Naive thymus-derived CD8-positive, alpha-beta T cell (primary cell): ENCODE measurements at places on chromosomes 5 and 9. TPM values are rescaled to one million over a fixed set of nuclear protein-coding genes. Genes with fewer than 3 reads are reported as not detected.

Gene TTC23L
- 0.69 TPM for total RNA-seq

Gene DNAH5
- not detected for total RNA-seq

Gene PTGES
- total RNA-seq: not detected

DNA sequence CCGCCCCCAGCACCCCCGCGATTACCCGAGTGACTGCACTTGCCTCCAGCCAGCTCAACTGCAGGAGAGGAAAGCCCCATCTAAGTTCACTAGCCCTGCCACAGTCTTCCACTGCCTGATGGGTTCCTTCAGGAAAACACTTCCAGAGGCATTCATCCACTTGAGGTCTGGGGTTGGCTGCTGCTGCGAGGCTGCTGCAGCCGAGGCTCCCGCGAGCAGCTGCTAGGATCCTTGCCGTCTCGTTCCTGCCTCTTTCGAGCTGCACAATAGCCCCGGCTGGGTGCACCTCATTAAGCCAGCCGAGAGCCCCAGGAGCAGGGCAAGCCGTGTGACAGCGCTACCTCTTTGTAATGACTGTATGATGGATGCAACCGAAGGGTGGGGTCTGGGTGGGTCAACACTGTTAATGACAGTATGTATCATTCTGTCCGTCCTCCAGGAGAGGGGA, 24.2 kb upstream of the ELAVL2 start:
- DNase-seq: no peak
- peaks cover 15% of the 10 kb centered on the region for H3K27me3 ChIP-seq
- no peak overlapping the region for H3K4me3 ChIP-seq
- H3K27ac ChIP-seq: no peak overlapping the region

- no peaks in the 10 kb centered on the region for H3K36me3 ChIP-seq
- H3K27me3 ChIP-seq: peaks cover 5% of the 10 kb centered on the region
- no peak for DNase-seq
- no peak overlapping the region for H3K4me3 ChIP-seq
Observed at GRCh38 chr5:4855036-4855435, 285.1 kb upstream of the ADAMTS16 start.

DNA sequence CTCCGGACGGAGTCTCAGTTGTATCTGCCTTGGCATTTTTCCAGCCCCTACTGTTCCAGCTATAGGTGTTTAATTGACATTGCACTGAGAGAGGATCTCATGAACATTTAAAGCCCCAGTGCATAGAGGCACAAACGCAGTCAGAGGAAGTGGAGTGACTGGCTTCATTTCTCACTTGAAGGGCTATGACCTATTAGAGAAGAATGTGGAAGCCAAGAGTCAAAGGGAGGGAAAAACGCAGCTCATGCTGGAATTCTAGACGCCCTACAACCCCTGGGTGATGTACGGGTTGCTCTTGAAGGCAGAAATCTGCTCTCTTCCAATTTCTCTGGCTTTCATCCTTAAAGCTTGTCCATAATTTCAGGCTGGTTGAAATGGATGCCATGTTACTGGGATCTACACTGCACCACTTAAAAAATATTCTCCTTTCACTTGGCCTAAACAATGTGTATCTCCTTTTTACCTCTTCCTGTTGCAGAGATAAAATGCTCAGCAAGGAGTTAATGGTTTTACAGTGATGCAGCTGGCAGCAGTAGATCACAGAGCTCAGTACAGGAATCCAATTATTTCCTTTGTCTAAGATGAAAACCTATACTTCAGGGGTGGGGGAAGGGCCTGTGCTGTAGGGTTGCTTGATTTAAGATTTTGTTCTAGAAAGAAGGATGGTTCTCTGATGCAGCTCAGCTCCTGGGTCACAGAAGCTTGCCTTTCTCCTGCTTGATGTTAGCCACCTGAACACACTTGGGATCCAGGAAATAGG, 61.8 kb upstream of the MAMDC2 start:
- H3K36me3 ChIP-seq: no peaks in the 10 kb centered on the region
- H3K4me1 ChIP-seq: no peaks in the 10 kb centered on the region
- DNase-seq: no peak
- no peak overlapping the region for H3K4me3 ChIP-seq
- peaks cover 5% of the 10 kb centered on the region for H3K27me3 ChIP-seq

GRCh38 chr5:95959051-95959887, 2.4 kb downstream of the ELL2 start:
- peak overlapping the region; percentile 95 for H3K4me3 ChIP-seq
- H3K27me3 ChIP-seq: no peaks in the 10 kb centered on the region
- no peak overlapping the region for H3K27ac ChIP-seq
- peaks cover 50% of the 10 kb centered on the region for H3K4me1 ChIP-seq

- no peak overlapping the region for H3K27ac ChIP-seq
- no peak for DNase-seq
- no peaks in the 10 kb centered on the region for H3K36me3 ChIP-seq
- no peaks in the 10 kb centered on the region for H3K27me3 ChIP-seq
Observed at GRCh38 chr9:250625-251024, 36.0 kb downstream of the DOCK8 start.

Gene PCDHB11
- not detected for total RNA-seq

- H3K4me3 ChIP-seq: no peak overlapping the region
- H3K36me3 ChIP-seq: peaks cover 5% of the 10 kb centered on the region
- no peak overlapping the region for H3K27ac ChIP-seq
Observed at GRCh38 chr9:1977026-1977425, 38.1 kb upstream of the SMARCA2 start.

DNA sequence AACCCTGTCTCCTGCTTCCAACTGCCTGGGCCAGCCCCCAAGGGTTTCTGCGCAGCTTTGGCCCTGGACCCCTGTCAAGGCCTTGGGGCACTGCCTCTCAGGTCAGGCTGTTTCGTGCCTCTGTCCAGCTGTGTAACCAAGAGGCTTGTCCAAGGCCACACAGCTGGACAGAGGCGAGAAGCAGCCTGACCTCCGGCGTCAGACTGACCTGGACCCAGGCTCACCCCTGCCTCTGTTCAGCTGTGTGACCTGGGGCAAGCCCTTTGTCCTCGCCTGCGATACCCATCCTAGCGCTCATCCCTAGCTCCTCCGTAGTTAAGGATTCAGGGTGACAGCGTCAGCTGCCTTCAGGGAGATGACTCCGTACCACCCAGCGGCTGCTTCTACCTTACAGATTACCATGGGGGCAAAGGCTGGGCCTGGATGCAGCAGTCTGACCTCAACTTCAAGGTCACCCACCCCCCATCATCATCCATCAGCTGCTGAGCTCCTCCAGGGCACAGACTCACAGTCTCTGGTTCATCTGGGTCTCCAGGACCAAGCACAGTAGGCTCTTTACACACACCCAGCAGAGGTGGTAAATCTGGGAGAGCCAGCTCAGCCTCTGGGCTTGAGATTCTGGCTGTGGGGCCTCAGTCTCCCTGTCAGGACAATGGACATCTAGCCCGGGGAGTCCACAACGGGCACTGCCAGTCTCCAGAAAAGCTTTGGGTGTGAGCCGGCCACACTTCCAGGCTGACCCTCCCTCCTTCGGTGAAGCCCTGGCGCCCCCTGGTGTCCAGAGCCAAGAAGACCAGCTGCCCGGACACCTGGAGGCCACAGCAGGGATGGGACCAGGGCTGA, 7.9 kb downstream of the AK1 start:
- H3K4me3 ChIP-seq: no peak overlapping the region
- H3K4me1 ChIP-seq: peaks cover 18% of the 10 kb centered on the region
- H3K27me3 ChIP-seq: no peaks in the 10 kb centered on the region
- peaks cover 2% of the 10 kb centered on the region for H3K36me3 ChIP-seq
- H3K27ac ChIP-seq: peak overlapping the region; percentile 46

Gene OR1L8
- not detected for total RNA-seq

DNA sequence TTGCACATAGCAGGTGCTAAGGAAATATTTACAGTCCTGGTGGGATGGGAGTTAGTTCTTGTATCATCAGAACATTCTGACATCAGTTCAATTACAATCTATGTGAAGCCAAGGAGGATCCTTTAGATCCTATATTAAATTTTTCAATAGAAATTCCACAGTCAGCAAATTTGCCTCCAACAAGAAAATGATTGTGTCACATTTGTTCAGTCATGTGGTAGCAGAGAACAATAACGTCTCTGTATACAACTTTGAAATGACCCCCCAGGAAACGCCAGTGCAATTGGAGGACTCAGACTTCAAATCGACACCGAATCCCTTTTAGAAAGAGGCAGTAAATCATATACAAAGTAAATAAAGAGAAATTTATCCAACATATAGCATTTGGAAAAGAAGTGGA, 392.1 kb downstream of the DTWD2 start:
- no peak overlapping the region for H3K4me3 ChIP-seq
- no peak for DNase-seq
- no peaks in the 10 kb centered on the region for H3K36me3 ChIP-seq
- H3K27me3 ChIP-seq: no peaks in the 10 kb centered on the region
- H3K27ac ChIP-seq: no peak overlapping the region

Gene ZNF454
- 0.33 TPM for total RNA-seq

DNA sequence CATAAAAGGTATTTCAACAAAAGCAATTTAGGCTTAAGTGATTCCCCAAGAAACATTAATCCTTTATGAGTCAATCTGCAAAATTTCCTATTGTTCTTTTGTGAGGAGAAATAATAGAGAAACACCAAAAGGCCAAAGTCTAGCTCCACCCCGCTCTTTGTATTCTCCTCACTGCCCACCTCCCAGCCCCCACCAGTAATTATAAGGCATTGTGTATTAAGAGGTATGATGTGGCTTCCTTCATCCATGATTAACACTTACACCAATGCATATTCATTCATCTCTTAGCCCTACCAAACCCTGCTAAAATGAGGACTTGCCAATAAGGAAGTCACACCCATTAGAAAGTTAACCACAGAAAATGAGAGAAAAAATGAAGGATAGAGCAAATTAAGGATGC, 105.3 kb upstream of the SPATA31D4 start:
- H3K27me3 ChIP-seq: no peaks in the 10 kb centered on the region
- no peak overlapping the region for H3K4me3 ChIP-seq
- no peaks in the 10 kb centered on the region for H3K4me1 ChIP-seq
- DNase-seq: no peak
- no peak overlapping the region for H3K27ac ChIP-seq

- H3K27me3 ChIP-seq: no peaks in the 10 kb centered on the region
- no peak overlapping the region for H3K27ac ChIP-seq
- peaks cover 53% of the 10 kb centered on the region for H3K4me1 ChIP-seq
- peaks cover 11% of the 10 kb centered on the region for H3K36me3 ChIP-seq
Observed at GRCh38 chr9:92097997-92098482, 17.2 kb downstream of the SPTLC1 start.

- H3K4me1 ChIP-seq: no peaks in the 10 kb centered on the region
- no peak for DNase-seq
- H3K27me3 ChIP-seq: peaks cover 21% of the 10 kb centered on the region
- no peak overlapping the region for H3K27ac ChIP-seq
Observed at GRCh38 chr9:109454041-109454440, 44.1 kb downstream of the PTPN3 start.

- DNase-seq: no peak
- H3K4me3 ChIP-seq: peak overlapping the region; percentile 88
- H3K36me3 ChIP-seq: peaks cover 8% of the 10 kb centered on the region
Observed at GRCh38 chr9:125707472-125707804, 430 bp upstream of the MAPKAP1 start.

DNA sequence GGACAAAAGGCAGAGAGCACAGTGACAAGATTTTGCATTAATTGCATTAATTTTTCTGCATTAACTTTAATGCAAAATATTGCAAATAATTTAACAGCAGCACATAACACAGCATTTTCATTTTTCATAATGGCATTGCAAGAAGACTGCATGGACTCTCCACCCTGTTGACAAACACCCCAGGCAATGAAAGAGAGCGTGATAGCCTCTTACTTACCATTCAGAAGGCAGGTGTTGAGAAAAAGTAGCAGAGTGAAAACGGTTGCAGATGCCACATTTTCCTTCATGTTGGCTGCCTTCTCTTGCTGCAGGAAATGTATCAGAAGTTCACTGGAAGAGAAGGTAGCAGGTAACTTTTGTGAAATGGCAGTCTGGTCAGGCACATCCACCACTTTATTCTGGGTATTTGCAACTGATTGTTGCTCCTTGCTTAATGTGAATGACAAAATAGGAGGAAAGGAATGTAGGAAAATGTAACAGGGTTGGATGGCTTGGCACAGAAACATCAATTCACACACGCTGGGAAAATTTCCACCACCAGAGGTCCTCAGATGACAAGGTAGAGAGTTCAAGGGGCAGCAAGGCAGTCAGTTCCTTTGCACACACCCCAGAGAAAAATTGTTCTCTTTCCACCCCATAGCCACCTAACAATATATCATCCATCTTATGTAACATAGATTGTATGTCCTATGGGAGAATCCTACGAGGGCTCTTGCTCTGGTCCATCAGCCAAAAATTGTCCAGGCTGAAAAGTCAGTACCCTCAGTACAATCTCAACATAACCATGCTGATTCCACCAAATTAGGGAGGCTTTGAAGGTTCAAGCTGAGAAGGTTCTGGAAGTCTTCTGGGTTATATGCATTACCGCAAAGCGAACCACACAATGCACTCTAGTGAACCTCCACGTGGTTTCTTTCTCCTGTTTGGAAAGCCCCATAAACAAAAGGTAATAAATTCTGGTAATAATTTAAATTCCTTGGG, 41.9 kb upstream of the AGXT2 start:
- no peaks in the 10 kb centered on the region for H3K4me1 ChIP-seq
- H3K4me3 ChIP-seq: no peak overlapping the region
- no peaks in the 10 kb centered on the region for H3K36me3 ChIP-seq
- peak; percentile 24 for DNase-seq
- no peak overlapping the region for H3K27ac ChIP-seq

GRCh38 chr5:126445502-126446174, 22.4 kb downstream of the GRAMD2B start:
- no peak overlapping the region for H3K4me3 ChIP-seq
- peaks cover 54% of the 10 kb centered on the region for H3K4me1 ChIP-seq
- H3K27me3 ChIP-seq: no peaks in the 10 kb centered on the region
- H3K36me3 ChIP-seq: no peaks in the 10 kb centered on the region

- no peaks in the 10 kb centered on the region for H3K36me3 ChIP-seq
- no peaks in the 10 kb centered on the region for H3K4me1 ChIP-seq
- H3K27ac ChIP-seq: no peak overlapping the region
Observed at GRCh38 chr5:58466939-58467338, 7.1 kb upstream of the PLK2 start.

- no peak for DNase-seq
- no peaks in the 10 kb centered on the region for H3K4me1 ChIP-seq
- H3K36me3 ChIP-seq: no peaks in the 10 kb centered on the region
- no peak overlapping the region for H3K4me3 ChIP-seq
- H3K27ac ChIP-seq: no peak overlapping the region
Observed at GRCh38 chr9:124428751-124429529, 13.7 kb upstream of the PSMB7 start.

Gene CCDC152
- 7.8 TPM for total RNA-seq

Gene TCERG1
- total RNA-seq: 94.3 TPM

Gene PCDHA10
- not detected for total RNA-seq

Gene ALDH1A1
- 0.30 TPM for total RNA-seq

Gene RMRP
- total RNA-seq: 21,271 TPM

DNA sequence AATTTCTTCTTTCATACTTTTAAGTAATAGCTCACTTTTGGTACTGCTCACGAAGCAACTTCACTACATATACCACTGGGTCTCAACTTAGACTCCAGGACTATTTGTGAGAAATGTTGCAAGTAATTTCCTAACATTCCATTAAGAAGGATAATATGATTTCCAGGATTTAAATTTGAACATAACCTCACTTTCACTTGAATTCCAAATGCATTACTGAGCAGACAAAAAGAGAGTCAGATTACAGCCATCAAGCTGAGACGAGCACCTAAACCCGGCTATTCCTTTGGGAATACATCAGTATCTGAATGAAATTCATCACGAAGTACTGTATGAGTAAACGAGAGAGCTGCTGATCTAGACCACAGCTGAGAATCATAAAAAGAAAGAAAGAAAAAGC, 47.3 kb downstream of the LIFR start:
- no peaks in the 10 kb centered on the region for H3K4me1 ChIP-seq
- peaks cover 5% of the 10 kb centered on the region for H3K27me3 ChIP-seq
- H3K36me3 ChIP-seq: no peaks in the 10 kb centered on the region
- DNase-seq: no peak
- no peak overlapping the region for H3K4me3 ChIP-seq
